ENCODE measurements at places on chromosomes 16 and 17. TPM values are rescaled to one million over a fixed set of nuclear protein-coding genes. Genes with fewer than 3 reads are reported as not detected.

DNA sequence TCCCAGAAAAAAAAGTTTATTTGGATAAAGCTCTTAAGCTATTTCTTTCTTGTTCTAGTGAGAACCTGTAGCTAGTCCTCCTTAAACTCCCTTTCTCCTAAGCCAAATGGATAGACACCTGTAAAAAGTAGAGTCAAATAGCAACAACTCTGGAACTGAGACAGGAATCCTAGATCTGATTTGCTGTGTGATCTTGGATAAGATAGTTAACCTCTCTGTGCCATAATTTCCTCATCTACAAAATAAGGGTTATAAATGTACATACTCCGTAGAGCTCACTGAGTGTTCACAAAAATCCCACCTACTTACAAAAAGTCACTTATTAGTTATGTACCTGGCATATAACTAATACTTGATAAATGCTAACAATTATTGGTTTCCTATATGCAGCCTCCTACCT lies 270.3 kb downstream of the ABCC12 start:
- H3K27me3 ChIP-seq, result no peaks in the 10 kb centered on the region
- no peak overlapping the region for H3K27ac ChIP-seq
- no peak for DNase-seq

- no peak overlapping the region for H3K27ac ChIP-seq
- no peaks in the 10 kb centered on the region for H3K36me3 ChIP-seq
- no peak for DNase-seq
Measured at GRCh38 chr17:31309556-31309955, 4.3 kb downstream of the EVI2B start.

DNA sequence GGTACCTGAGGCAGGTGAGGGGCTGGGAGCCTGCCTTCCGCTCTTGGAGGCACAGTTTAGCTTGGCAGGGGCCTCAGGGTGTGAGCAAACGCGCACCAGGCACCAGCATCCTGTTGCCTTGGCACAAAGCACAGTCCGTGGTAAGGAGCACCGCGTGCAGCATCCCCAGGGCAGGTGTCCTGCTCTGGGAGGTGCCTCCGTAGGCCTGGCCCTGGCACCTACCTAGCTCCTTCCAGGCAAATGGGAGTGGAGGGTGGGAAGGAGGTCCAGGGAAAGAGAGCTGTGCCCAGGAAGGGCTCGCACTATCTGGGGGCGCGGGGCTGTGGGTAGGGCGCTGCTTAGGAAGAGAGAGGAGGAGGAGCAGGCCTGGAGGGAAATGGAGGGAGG lies 3.1 kb upstream of the GSE1 start:
- H3K27me3 ChIP-seq, result no peaks in the 10 kb centered on the region
- no peaks in the 10 kb centered on the region for H3K36me3 ChIP-seq
- DNase-seq, result no peak
- peak overlapping the region; percentile 45 for H3K4me3 ChIP-seq
- peaks cover 13% of the 10 kb centered on the region for H3K4me1 ChIP-seq

GRCh38 chr17:50511058-50511457 lies 2.8 kb downstream of the MYCBPAP start:
- no peaks in the 10 kb centered on the region for H3K27me3 ChIP-seq
- H3K4me3 ChIP-seq, result no peak overlapping the region
- H3K27ac ChIP-seq, result no peak overlapping the region
- DNase-seq, result no peak

BAIAP2 gene
- total RNA-seq, result 26.7 TPM

GRCh38 chr17:46850688-46851028 lies 725 bp upstream of the WNT9B start:
- peak overlapping the region; percentile 73 for H3K4me3 ChIP-seq
- DNase-seq, result no peak
- no peaks in the 10 kb centered on the region for H3K36me3 ChIP-seq
- H3K27ac ChIP-seq, result no peak overlapping the region

GRCh38 chr17:4959261-4959965 lies 8.2 kb downstream of the SPAG7 start:
- peaks cover 3% of the 10 kb centered on the region for H3K4me1 ChIP-seq
- H3K27me3 ChIP-seq, result no peaks in the 10 kb centered on the region
- H3K27ac ChIP-seq, result no peak overlapping the region
- H3K4me3 ChIP-seq, result no peak overlapping the region
- DNase-seq, result no peak

DNA sequence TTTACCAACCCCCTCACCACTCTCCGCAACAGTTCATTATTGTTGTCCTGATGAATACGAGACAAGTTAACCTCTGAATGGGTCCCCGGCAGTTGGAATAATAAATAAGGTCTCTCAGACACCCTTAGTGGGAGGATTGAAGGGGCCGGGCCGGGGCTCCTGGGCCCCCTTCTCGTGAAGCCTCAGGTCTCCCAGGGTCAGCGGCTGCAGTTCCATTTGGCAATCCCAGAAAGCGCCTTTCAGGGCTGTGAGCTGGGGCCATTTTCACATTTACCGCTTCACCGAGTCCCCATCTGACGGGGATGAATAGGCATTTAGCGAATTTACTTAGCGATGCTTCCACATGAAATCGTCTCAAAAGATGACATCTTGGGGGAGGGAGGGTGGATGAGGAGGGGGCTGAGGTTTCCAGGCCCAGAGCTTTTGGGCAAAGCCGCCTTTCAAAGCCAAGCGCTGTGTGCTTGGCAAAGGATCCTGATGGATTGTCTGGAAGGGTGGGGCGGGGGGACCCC lies 309.8 kb downstream of the XYLT1 start:
- H3K36me3 ChIP-seq, result peaks cover 4% of the 10 kb centered on the region
- H3K4me1 ChIP-seq, result peaks cover 2% of the 10 kb centered on the region
- no peak overlapping the region for H3K4me3 ChIP-seq
- no peak overlapping the region for H3K27ac ChIP-seq
- no peaks in the 10 kb centered on the region for H3K27me3 ChIP-seq
- no peak for DNase-seq

DNA sequence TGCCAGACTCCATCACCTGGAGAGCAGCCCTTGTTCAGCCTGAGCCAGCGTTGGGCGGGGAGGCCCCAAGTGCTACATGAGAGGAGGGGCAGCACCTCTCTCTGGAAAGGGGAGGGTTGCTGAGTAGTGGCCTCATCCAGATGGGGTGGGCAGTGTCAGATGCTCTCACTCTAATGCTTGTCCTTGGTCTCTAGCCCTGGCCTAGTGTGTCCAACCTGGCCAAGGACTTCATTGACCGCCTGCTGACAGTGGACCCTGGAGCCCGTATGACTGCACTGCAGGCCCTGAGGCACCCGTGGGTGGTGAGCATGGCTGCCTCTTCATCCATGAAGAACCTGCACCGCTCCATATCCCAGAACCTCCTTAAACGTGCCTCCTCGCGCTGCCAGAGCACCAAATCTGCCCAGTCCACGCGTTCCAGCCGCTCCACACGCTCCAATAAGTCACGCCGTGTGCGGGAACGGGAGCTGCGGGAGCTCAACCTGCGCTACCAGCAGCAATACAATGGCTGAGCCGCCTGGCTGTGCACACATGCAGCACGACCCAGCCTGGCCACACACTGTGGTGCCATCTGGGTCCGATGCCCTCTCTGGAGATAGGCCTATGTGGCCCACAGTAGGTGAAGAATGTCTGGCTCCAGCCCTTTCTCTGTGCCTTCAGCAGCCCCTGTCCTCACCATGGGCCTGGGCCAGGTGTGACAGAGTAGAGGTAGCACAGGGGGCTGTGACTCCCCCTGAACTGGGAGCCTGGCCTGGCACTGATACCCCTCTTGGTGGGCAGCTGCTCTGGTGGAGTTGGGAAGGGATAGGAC lies 4.3 kb downstream of the CTRL start:
- no peak overlapping the region for H3K27ac ChIP-seq
- DNase-seq, result no peak
- no peaks in the 10 kb centered on the region for H3K4me1 ChIP-seq

SEC14L5 gene
- 4.1 TPM for total RNA-seq

DNA sequence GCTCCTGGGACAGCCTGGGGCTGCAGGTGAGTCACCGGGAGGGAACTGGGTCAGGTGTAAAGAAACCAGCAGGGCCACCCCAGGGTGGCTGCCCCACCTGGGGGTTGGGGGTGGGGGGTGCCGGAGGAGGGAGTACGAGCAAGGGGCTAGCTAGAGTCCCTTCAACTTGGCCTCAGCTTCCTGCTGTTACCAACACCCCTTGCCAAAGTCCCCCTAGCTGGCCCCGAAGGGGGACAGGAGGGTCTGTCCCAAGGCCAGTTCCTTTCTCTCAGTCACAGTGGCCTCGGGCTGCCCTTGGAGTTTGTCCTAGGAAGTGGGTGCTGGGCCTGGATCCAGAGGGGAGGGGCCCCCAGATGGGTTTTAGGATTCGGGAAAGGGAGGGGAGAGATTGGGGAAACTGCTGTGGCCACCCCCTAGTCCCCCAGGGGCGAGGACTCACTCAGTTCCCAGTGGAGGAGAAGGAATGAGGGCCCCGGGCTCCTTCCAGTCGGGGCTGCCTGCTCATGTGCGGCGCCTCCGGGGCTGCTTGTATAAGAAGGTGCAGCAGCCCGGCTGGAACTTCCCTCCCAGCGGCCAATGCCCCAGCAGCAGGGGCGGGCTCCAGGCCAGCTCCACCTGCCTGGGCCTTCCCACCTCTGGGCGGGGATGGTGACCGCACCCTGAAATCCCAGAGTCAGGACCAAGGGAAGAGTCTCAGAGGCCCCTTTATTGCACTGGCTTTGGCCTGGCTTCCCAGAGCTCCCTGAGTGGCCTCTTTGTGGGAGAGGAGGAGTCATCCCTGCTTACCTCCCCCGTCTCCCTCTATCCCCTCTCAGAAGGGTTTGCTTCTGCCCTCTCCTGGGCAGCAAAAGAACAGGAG lies 7.3 kb downstream of the ARHGAP27 start:
- H3K27ac ChIP-seq, result no peak overlapping the region
- H3K4me3 ChIP-seq, result peak overlapping the region; percentile 61
- H3K4me1 ChIP-seq, result no peaks in the 10 kb centered on the region
- H3K36me3 ChIP-seq, result no peaks in the 10 kb centered on the region
- peak; percentile 98 for DNase-seq

Data from H9 (cell line).